ENCODE measurements at places on chromosomes 6 and 20.

DNA sequence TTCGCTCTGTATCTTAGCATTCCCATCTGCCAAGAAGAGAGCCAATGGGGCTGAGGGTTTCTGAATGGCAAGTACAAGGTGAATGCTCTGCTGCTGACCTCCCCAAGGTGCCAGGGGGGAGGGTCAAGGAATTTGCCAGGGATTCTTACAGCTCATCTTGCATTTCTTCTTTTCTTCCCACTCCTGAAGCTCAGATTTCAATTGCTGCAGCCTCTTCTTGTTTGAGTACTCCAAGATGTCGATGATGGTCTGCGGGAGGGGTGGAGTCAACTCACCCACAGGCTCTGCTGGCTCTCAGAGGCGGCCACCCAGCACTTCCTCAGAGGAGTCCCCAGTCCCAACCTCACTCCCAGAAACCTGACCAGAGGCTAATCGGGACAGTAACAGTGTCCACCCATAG lies 12.4 kb downstream of the C20orf96 start:
- ATAC-seq, result no peak

DNA sequence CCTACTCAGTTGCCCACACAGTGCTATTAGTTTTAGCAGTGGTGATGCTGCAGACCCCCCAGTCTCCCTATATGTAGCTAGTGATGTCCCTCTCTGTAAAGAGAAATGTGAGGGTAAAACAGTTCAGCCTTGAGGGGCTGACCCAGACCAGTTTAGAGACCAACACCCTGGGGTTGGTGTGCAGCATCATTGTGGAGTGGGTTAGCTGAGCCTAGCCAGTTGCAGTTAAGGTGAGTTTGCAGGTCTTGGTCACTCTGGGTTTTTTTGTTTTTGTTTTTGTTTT lies 401 bp upstream of the B3GALT4 start:
- no peak for ATAC-seq

- ATAC-seq, result no peak
Observed at GRCh38 chr6:142706210-142706609, 238.8 kb downstream of the HIVEP2 start.

DNA sequence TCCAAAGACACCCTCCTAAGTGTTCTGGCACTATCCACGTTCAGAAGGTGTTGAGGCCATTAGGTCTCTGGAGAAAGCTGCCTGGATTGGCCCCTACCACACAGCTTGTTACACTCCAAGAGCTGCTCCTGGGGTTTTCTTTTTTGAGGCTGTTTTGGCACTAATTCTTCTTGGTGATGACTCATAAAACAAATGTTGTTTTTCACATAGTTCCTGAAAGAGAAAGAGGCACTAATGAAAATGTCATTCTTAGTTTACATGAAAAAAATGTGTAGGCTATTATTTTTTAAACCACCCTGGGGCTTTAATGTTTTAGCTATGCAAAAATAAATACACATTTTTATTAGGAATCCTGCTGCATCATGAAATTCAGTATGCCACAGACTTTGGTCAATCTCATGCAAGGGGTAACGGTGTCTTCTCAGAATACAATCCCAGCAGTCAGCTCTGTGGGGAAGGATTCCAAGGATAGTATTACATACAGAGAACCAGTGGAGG lies 38.1 kb downstream of the TBPL1 start:
- ATAC-seq, result no peak

- ATAC-seq, result peak; percentile 41
Observed at GRCh38 chr20:51318058-51318949, 224.2 kb downstream of the NFATC2 start.

DNA sequence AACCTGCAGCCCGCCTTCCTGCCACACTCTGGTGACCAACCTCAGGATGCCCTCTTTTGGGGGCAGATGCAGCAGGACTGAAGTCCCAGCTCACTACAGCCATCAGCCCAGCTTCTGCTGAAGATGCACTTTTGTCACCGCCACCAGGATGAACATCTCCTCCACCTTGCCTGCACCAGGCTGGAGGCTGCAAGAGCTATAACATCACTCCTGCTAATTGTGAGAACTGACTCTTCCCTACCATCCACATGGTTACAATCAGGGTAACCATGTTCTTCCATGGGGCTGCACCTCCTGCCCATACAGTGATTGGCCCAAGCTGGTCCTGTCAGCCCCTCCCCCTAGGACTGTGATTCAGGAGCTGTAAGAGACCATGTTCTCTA lies 2.0 kb upstream of the ACTL10 start:
- no peak for ATAC-seq

- no peak for ATAC-seq
Observed at GRCh38 chr20:7257692-7258466, 490.4 kb downstream of the BMP2 start.

DNA sequence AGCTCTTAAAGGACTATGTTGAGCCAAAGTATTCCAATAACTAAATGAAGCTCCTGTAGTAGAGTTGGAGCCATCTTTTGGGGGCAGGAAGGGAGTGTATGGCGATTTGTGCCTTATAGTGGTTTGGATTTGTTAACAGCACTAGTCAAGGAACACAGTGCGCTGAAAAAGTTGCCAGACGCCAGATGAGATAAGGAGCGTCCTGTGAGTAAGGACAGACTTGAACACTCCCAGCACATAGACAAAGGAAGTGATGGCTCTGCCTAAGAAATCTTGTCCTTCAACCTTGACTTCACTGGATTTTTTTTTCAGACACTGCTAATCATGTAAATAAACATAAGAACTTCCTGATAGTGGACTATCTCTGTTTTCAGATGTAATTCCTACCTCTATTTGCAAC lies 136.9 kb downstream of the TRMT11 start:
- ATAC-seq, result no peak

DNA sequence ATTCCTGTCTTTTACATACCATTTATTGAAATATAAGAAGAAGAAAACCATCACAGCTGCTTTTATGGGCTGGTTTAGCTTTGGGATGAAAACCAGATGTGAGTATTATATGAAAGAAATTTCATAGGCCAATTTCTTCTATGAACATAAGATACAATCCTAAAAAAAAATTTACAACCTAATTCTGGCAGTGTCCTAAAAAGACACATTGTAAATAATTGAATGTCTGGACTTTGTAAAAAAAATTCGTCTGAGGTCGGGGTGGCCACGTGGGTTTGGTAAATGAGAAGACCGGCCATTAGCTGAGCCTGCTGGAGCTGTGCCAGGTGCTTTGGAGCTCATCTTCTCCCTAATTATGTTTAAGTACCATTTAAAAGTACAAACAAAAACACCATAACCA lies 26.8 kb downstream of the DACT2 start:
- no peak for ATAC-seq

- ATAC-seq, result no peak
Observed at GRCh38 chr6:162404951-162405350, 322.6 kb downstream of the PRKN start.

- peak; percentile 8 for ATAC-seq
Observed at GRCh38 chr6:128284128-128284527, 236.3 kb downstream of the PTPRK start.

- ATAC-seq, result no peak
Observed at GRCh38 chr6:60867548-60867947, 1418.5 kb downstream of the KHDRBS2 start.

DNA sequence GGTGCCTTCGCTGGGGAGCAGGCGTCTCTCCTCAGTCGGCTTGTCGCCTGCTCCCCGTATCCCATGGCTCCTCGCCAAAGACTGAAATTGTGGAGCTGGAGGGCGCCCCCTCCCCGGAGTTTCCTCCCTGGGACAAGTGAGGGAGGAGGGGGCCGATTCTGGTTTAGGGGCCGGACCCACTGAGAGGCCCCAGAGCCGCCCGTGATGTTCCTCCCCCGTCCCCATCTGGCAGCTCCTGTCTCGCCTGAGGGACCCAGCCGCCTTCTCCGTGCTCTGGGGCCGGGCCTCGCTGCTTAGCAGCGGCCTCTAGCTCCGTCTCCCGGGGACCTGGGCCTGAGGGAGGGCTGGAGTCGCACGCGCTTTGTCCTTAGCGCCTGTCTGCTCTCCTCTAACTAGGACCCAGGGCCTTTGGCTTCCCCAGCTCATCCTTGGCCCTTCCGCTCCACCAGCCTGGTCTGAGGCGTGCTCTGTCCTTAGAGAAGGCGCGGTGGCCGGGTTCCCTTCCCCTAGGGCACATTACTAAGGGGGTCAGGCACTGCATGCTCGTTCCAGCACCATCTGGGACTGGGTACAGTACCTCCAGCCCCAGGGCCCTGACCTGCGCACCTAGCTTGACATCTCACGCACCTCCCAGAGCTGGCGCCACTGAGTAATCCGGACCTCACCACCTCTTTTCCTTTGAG lies 29.7 kb downstream of the SLC12A5 start:
- ATAC-seq, result no peak
